Activated CD4-positive, alpha-beta T cell treated with anti-CD3 and anti-CD28 coated beads, Interleukin-2, amount 50 U/mL, for 24 hours (primary cell): ENCODE measurements at places on chromosomes 6 and 20.
A peak's percentile ranks its signal among the peaks of the same experiment; 100 is the strongest.

DNA sequence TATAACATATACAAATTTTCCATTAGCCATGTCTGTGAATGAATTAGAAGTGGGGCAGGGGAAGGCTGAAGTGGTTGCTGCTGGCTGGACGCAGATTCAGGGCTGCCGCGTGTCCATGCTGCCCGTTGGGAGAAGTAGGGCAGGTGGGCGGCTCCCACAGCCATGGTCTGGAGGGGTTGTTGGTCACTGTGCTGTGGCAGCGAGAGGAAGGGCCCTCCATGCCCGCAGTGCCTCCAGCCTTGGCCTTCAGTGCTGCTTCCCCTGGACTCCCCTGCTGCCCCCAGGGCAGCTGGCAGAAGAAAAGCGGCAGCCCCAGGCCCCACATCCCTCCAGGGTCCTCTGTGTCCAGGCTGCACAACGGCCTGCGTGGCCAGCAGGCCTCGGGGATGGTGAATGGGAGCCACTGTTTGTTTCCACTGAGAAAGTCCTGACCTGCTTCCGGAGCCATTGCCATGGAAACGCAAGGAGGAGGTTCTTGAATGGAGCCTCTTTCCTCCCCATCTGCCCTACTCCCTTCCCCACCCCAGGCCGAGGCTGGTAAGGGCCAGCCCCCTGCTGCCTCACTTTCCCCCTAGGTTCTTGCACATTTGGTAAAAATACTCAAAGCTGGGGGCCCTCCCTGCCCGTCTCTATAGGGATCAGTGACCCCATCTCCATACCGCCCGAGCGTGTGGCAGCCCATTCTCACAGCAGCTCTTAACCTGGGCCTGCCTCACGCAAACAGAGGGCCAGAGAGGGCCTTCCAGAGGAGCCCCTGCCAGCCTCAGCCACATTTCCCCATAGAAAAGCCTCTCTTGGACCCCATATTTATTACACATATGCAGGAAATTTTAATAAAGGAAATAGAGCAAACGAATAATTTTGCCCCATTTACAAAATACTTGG lies 113.3 kb downstream of the SASH1 start:
- no peak for DNase-seq

DNA sequence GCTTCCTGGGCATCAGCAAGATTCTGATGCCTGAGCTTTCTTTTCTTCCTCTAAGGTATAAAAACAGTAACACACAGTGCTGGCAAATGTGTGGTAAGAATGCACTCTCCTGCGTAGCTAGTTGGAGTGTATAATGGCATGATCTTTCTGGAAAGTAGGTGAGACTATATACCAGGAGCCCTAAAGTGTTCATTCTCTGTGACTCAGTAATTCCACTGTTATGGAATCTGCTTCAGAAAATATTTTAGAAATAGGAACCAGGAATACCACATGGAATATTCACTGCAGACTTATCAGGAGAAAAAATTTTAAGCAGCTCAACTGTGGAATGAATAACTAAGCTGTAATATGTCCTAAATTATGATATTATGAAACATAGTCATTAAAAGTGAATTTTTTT lies 16.9 kb upstream of the CSE1L start:
- DNase-seq, result no peak

- no peak for DNase-seq
These were observed 10.3 kb downstream of the GFRA4 start for GRCh38 chr20:3652676-3653596.

DNA sequence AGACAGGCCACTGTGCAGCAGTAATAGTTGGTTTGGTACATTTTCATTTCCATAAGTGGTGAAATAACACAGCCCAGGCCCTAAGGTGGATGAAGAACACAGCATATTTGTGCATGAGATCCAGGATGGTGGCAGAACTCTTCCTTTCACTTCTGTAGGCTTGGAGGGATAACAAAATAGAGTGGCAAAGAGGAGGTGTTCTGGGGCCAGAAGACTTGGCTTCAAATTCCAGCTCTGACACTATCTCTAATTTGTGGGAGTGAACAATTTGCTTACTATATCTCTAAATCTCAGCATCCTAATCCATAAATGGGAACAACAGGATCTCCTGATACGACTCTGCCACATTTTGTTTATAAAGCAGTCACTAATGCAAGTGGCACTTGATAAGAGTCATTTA lies 111.7 kb upstream of the FAM184A start:
- DNase-seq, result no peak

DNA sequence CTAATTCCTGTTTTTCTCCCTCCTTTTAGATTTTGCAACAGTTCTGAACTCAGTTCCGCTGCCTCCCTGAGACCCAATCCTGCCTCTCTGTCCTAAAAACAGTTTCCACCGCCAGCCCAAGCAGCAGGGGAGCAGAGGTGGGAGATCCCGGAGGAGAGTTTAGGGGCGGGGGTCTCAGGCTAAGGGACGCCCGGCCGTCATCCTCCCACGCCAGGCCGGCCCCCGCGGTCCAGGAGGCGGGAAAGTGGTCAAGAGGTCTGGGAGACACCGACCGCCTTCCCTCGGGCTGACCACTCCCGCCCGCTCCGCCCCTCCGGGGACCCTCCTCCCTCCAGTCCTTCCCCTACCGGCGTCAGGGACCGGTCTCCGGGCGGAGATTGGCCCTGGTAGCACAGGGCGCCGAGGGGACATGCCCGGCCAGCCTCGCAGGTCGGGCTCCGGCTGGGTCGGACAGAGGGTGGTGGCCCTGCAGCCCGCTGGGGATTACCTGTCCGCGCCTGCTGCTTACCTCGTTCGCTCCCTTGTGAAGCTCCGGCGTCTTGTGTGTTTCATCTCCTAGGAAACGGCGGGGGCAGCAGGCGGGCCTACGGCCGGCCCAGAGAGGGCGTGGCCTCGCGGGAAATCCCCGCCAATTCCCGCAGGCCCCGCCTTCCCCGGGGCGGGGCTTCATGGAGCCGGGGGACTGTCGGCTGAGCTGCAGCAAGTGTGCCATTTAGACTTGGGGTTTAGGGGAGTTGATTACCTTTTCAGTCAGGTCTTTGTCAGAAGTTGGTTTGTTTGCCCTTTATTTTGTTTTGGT lies at the start of gene MAK:
TSS of gene MAK (minus strand) at position 545 of the 799 bp plus-strand sequence. CDS start 7,891 bp downstream, outside the sequence.
- peak; percentile 71 for DNase-seq

- DNase-seq, result no peak
These were observed 626.5 kb upstream of the NRSN1 start for GRCh38 chr6:23499549-23499948.

GRCh38 chr20:58233881-58234528 lies 5.6 kb upstream of the ANKRD60 start:
- no peak for DNase-seq

- DNase-seq, result no peak
These were observed at the start of gene PI16 for GRCh38 chr6:36954262-36954931. TSS of gene PI16 (plus strand) at chr6:36954738. CDS start at chr6:36954761, 23 bp downstream.

GRCh38 chr6:69761853-69762252 lies 35.0 kb downstream of the LMBRD1 start:
- DNase-seq, result no peak

GRCh38 chr20:44733341-44734069 lies 12.2 kb upstream of the KCNK15 start:
- peak; percentile 9 for DNase-seq

- DNase-seq, result no peak
These were observed 41.8 kb upstream of the LAMA4 start for GRCh38 chr6:112296122-112296521.

DNA sequence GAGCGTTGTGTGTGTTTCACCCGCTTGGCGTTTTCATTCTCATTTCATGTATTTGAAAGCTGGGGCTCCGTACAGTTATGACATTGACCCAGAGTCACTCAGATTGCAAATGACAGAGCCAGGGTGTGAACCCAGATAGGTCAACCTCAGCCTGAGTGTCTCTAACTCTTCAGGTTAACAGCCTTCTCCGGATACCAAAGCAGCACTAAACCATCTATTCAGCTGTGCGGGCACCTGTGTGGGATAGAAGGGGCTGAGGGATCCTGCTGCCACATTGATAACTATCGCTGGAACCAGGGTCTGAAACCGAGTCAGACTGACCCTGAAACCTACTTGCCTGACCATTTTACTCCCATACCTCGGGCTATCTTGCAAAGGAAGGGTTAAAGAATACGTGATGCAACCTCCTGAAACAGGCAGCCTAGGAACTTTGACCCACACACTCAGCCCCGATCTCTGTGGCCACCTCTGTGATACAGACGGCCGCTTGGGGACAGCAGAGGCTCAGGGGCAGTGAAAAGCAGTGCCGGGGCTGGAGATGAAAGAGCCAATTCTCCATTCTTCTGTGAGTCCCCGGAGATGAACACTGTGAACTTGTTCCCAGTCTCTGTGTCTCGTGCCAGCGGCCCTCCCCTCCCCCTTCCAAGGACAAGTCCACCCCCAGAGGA lies 233.5 kb upstream of the QKI start:
- DNase-seq, result no peak

DNA sequence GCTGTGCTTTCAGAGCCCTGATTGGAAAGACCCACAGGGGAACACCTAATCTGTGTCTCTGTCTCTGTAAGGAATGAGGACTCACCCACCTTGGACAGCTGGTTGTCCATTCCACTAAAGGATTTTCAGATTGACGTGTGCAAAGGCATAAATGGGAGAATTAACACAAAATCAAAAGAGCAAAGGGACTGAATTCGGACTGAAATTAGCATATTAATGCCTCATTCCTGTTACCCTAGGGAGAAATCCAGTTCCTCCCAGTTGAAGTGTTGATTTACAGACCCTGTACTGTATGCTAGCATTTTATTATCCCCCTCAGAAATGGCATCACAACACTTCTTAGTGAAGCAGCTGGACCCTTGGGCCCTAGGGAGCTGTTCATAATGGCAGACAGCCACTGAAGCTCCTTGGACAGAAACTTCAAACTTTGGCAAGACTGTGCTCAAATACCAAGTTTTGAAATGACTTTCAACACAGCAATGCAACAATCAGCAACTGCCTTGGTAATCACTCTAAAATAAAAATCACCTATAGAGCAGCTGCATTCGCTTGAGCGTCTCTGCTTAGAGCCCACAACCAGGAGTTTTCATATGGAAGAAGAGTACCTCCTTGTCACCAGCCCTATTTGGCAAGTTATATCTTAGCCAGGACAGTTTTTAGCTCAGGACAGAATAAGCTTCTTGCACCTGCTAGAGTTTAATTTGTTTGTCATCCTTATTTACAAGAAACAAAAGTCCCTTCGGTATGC lies 118.1 kb downstream of the TRDN start:
- DNase-seq, result no peak

GRCh38 chr6:38378801-38379200 lies 260.9 kb downstream of the BTBD9 start:
- no peak for DNase-seq

DNA sequence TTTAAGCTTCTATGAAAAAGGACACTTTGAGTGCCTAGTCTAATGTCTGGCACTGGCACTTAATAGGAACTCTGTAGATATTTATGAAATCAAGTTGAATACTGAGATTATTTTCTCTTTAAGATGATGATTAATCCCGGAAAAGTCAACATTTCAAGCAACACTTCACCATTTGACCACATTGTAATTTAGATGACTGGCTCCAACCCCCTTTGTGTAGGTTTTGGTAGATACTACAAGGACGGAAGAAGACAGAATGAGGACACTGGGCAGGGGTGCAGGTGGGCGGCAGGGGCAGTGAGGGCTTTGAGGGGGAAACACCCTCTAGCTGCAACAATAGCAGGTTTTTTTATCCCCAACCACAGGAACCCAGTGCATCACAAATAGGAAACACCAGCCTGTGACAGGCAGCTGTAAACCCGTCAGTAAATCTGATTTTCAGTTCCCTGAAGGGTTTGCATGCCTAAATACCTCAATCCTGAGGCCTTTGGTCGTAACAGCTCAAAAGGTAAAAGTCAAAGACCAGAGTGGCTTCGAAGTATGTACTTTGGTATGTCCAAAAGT lies 4.6 kb downstream of the DTNBP1 start:
- no peak for DNase-seq

GRCh38 chr20:9200620-9201019 lies 131.7 kb downstream of the PLCB4 start:
- no peak for DNase-seq

- no peak for DNase-seq
These were observed 614.9 kb downstream of the CDH26 start for GRCh38 chr20:60573003-60573680.

DNA sequence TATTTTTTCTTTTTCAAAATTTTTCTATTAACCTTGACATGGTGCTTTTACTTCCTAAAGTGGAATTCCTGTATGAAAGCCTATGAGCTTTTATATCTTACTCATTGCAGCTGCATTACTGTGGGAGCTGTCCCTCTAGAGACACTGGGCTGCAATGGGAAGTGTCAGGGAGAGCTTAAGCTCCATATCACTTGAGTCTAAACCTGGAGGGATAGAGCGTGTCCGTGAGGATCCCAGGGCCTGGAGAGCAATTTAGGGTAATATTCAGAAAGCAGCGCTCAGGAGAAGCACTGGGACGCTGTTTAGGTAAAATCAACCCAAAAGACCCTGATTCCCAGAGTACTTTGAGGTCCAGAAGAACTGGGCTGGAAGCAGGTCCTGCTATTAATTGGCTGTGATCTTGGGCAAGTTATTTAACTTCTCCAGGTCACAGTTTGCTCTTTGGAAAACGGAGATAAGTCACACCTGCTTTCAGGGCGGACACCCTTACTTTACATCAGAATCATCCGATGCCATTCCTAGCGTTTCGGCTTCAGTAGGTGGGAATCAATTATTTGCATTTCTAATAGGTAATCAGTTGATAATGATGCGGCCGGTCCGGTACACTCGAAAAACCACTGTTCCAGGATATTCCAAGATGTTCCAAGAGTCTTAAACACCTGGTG lies 628 bp upstream of the ERGIC3 start:
- no peak for DNase-seq

DNA sequence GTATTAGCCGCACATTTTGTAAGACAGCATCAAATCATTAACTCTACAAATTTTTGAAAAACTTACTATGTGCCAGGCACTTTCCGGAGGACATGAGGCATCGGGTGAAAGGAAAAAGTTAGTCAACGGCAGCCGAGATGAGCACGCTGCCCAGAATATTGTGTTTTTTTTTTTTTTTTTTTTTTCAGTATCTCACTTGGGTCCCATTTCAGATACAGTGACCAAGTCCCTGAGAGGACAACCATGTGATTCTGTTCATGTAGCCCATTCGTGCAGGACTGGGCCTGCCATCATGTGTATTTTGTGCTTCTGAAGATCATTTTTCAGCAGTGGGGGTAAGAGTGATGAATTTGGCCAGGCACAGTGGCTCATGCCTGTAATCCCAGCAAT lies 1.3 kb downstream of the SLA2 start:
- DNase-seq, result peak; percentile 59

DNA sequence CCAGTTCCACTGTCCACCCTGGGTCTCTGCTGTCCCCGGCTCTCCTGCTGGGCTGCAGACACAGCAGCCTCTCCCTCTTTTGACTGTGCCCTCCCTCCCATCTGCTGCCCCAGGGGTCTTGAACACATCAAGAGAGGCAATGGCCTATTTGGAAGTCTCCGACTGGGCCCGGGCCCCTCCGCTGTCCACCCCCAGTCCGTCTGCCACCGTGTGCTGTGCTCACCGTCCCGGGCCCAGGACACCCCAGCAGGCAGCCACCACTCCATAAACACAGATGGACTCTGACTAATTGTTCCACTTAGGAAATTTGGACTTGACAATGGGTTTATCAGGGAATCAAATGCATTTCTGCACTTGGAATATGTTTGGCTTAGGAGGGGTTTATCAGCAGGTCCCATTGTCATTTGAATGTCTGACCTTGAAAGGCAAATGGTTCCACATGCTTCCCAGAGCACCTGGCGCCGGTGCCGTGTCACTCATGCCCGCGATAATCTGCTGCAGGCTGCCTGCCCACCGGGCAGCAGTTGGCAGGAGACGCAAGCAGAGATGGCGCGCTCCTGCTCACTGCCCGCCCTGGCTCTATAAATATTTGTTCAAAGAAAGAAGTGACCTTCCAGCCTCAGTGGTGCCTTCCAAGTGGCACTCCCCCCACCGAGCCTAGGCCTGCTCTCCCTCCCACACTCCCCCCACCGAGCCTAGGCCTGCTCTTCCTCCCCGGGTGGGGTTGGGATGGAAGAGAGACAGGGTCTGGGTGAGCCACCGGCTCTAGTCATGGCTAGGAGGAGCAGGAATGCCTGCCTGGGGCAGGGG lies 18.8 kb upstream of the FRMD1 start:
- DNase-seq, result no peak
